ENCODE measurements at places on chromosomes 5 and 9.

- peak; percentile 41 for DNase-seq
Observed at GRCh38 chr5:94784536-94785505, 166.4 kb downstream of the SLF1 start.

- DNase-seq: no peak
Observed at GRCh38 chr5:99355881-99356280, 427.1 kb upstream of the CHD1 start.

DNA sequence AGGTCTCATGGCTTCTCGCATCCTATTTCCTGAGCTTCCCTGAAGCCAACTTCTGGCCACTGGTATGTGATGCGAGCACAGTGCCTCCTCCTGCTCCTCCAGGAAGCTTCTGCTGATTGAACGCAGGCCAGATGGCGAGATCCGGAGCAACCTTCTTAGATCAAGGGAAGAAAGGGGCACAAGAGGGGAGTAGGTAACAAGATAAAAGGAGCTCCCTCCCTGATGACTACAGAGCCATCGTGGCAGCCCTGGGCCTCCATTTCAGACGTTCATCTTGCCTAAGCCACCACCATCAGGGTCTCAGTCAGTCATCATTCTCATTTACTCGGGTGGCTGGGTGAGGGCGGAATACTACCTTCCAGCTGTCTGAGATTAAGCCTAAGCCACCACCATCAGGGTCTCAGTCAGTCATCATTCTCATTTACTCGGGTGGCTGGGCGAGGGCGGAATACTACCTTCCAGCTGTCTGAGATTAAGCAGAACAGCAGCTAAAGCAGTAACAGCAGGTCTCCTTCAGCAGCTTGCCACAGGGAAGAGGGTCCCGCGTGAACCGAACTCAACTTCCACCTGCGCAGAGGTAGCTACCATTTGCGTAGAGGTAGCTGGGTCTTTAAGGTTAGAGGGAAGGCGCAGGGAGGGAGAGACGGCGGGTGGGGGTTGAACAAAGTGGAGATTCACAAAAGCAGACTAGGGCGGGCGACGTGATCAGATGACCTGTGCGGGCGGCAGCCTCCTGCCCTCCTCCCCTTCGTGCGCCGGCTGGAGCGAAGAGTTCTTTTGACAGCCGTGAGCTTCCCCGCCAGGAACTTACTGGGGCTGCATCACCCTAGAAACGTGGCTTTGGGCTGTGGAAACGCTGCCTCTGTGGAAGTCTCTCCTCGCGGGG is 27.9 kb upstream of the MGAT1 start:
- peak; percentile 46 for DNase-seq

- no peak for DNase-seq
Observed at GRCh38 chr9:12956261-12956660, 181.4 kb downstream of the LURAP1L start.

GRCh38 chr5:125120012-125120411 is 373.6 kb upstream of the ZNF608 start:
- no peak for DNase-seq

Measured in DMS79 treated with DMSO at 0.1 percent for 48 hours (cell line).